Epithelial cell of esophagus (primary cell): ENCODE measurements at places on chromosomes 2 and 18.
A peak's percentile ranks its signal among the peaks of the same experiment; 100 is the strongest.

DNA sequence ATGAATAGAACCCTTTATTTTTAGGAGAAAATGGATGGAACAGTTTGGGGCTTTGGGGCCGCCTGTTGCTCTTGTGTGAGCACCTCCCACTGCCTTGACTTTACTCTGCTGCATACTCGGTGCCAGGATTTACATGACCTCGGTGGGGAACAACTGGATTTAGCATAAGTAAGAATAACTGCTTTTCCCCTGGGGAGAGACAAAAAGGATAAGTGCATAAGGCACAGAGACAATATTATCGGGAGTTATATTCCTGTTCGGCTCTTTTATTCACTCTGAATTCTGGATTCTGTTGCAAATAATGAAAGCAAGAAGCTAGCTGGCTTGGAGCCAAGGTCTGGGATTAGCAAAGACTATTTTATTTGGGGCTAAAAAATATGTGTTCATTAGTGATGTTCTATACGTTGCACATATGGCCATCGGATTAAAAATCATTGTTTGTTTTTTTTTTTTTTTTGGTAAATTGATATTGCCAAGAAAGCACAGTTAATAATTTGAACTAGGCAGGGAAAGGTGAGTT lies 69.8 kb downstream of the CYBRD1 start:
- no peak for DNase-seq

DNA sequence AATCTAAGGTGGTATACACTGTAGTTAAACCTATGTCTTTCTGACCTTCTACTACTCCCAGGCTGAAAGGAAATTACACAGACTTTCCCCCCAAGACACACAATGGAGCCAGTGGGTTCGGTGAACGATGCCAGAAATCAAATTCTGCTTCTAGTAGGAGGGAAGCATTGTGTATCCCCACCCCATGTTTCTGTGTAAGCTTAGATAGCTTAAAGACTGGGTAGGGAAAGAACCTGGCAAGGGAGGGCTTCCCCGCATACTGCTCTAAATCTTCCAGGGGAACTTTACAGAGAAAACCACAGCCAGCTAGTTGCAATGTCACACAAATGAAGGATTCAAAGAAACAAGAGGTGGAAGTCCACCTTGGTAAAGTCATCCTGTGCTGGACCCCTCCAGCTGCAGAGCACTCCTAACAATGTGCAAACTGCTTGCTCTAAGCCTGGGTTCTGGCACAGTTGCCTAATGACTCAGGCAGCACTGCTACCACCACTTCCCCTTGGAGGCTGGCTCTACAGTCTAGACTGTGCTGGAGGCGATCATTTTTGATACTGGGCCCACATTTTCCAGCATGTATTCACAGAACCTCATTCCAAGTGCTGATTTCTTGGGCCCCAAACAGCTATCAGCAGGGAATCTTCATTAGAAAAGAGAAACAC lies 47.5 kb downstream of the TRIB2 start:
- peak; percentile 42 for DNase-seq

DNA sequence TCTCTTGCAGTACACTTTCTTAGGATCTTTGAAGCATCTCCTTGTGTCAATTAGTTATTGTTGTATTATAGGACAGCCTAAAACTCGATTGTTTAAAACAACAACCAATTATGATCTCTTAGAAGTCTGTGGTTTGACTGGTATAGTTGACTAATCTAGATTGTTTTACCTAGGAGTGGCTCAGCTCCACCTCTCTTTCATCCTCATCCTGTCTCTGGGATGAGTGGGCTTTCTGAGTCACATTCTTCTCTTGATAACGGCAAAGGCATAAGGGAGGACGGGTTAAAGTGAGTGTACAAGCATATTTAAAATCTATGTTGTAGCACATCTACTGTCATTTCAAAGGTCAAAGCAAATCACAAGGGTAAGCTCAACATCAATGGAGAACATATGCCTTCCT lies 102.3 kb upstream of the GULP1 start:
- peak; percentile 77 for DNase-seq

DNA sequence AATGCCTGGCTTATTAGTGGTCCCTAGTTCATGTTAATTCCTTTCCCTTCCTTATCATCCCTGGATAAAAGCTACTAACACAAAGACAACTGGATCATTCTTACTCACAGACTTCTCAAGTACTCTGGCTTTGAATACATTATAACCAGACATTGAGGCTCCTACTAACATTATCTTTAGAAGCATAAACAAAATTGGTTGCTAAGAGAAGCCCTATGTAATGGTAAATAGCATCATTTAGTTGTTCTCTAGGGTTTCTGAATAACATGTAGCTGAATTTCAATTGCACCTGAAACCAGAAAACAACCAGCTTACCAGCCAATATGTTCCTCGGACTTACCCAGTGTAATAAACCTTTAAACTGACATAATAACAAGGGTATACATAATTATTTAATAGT lies 114.1 kb upstream of the NCKAP5 start:
- no peak for DNase-seq

GRCh38 chr18:61785588-61785987 lies 107.2 kb downstream of the RNF152 start:
- DNase-seq, result no peak

GRCh38 chr2:159009940-159010339 lies 41.5 kb downstream of the TANC1 start:
- DNase-seq, result no peak

GRCh38 chr2:1546023-1546591 lies 132.8 kb downstream of the TPO start:
- DNase-seq, result peak; percentile 62
